ENCODE measurements at places on chromosomes 16 and 17.
A peak's percentile ranks its signal among the peaks of the same experiment; 100 is the strongest.

GRCh38 chr17:61970030-61970429, 42.2 kb upstream of the INTS2 start:
- no peak for DNase-seq

DNA sequence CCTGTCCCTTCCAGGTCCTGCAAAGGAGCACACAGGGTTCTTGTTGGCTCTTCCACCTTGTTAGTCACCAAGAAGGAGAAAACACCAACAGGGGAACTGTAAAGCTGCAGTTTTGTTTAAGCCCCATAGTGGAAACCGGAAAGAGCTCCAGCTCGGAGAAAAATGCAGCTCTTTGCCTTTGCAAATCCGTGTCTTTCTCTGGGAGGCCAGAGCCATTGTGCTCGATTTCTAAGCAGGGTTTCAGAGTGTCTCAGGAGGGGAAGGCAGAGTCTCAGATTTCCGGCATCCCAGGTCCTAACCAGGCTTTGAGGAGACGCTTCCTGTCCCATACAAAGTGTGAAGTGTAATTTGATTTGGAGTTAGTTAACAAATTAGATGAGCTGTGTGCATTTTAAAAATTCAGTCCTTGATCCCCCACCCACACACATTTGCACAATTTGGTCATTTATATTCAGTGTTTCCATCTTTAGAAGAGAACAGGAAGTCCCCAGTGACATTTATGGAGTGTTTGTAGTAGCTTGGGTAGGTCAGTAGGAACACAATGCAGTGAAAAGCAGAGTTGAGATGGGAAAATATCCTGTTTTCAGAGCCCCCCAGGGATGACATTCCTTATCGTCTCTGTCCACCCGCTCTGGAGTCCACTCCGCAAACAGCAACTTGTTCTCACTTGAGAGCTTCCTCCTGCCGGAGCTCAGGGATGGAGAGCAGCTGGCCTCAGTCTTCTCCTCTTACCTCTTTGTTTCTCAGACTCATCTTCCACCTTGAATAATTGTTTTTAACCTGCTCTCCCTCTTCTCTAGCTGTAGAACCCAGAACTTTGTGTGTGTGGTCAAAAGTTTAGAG, 331.9 kb downstream of the SEC14L1 start:
- DNase-seq: no peak

DNA sequence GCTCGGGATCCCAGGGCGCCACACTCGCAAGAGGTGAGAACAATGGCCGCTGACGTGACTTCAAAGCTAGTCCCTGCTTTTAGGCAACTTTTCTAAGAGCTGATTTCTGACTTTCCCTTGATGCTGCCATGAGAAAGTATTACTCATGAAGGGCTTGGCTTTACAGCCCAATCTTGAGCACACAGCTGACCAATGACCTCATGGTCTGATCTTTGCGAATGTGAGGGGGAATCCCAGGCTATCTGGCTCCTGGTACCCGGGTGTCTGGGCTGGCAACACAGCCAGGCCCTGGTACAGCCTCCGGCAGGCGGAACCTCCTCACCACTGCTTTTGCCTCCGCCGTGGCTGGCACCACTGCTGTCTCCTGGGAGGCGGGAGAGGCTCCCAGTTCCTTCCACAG, 17.5 kb downstream of the NDUFAF8 start:
- DNase-seq: no peak

DNA sequence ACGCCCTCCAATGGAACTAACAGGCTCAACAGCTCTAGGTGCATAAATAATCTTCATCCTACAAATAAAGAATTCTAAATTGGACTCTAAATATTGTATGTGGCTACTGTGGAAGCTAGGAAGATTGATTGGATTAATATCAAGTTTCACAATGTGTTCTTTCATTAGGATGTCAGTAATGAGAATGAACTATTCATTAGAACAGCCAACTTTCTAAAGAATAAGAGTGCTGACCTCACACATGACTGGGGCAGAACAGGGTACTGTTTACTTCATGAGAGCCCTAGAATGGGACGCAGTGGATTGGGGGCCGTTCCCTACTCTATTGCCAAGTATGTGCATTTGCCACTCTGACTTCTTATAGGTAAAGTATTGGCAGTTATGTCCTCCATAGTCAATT, 528.2 kb upstream of the RBFOX1 start:
- no peak for DNase-seq

GRCh38 chr16:28553776-28554633, at the start of gene SGF29:
Gene SGF29, plus strand, starts transcription at chr16:28553920. Its CDS starts 27,150 bp downstream, at chr16:28581070.
- peak; percentile 98 for DNase-seq

DNA sequence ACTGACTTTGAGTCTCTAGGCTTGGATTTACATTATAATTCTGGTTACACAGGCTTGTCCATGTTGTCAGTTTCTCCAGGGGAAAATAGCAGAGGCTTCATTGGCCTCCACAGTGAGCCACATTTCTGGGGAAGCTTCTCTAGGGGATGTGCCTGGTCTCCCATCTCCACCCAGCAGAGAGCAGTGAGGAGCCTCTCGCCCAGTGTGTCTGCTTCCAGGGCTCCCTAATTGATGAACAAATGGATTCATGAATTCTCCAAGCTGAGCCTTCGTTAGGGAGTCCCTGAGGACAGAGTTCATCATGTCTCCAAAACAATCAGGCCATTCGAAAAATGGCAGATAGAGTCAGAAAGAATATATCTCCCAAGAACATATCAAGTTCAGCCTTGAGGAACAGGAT, 162.4 kb upstream of the TOX3 start:
- no peak for DNase-seq

GRCh38 chr17:79330229-79330628, 255.6 kb downstream of the ENGASE start:
- no peak for DNase-seq

GRCh38 chr16:2514333-2515179, 804 bp downstream of the ATP6V0C start:
- peak; percentile 78 for DNase-seq

DNA sequence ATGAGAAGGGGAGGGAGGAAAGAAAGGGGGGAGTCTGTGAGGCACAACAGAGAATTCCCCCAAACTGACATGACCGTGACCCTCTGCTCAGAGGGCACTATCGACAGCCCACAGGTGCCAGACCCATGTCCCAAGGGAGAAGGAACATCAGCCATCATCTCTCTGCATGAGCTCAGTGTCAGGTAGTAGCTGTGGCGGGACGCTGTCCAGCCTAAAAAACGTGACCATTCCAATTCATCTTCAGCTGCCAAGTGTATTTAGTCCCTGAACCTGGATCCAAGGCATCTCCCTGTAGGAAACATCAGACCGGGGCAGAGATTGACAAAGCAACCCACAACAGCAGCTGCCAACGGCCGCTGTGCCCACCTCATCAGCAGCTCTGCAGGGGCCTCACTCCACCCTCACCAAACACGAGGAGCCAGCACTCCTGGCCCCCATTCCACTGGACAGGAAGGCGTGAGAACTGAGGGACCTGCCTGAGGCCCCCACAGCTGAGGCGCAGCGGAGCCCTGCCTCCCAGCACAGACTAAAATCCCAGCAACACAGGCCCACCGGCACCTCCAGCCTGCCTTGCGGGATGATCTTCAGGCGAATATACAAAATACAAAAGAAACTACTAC, 8.6 kb downstream of the TAF1C start:
- DNase-seq: no peak

GRCh38 chr16:85514295-85514597, 98.9 kb upstream of the GSE1 start:
- DNase-seq: peak; percentile 92
